Upper lobe of left lung (tissue), 6 donors: ENCODE measurements at places on chromosomes 4 and X.

DNA sequence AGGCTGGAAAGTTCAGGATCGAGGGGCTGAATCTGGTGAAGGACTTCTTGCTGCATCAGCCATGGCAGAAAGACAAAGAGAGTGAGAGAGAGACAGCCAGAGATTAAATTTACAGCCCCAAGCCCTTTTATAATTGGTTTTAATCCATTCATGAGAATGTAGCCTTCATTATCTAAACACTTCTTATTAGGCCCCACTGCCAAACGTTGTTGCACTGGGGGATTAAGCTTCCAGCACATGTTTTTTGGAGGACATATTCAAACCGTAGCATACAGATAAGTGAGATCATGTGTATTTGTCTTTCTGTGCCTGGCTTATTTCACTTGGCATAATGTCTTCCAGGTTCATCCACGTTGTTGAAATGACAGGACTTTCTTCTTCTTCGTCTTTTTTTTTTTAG, 524.7 kb downstream of the SPRY1 start:
- DNase-seq, result no peak
- no peaks in the 10 kb centered on the region for H3K4me1 ChIP-seq
- no peaks in the 10 kb centered on the region for H3K27me3 ChIP-seq
- no peak overlapping the region for H3K27ac ChIP-seq
- no peak overlapping the region for H3K4me3 ChIP-seq

GRCh38 chr4:65021149-65021548, 611.9 kb upstream of the TECRL start:
- H3K27me3 ChIP-seq, result no peaks in the 10 kb centered on the region
- H3K4me3 ChIP-seq, result no peak overlapping the region
- no peak for DNase-seq
- no peaks in the 10 kb centered on the region for H3K36me3 ChIP-seq

GRCh38 chrX:20383477-20383876, 116.8 kb upstream of the RPS6KA3 start:
- H3K4me1 ChIP-seq, result no peaks in the 10 kb centered on the region
- DNase-seq, result no peak
- no peak overlapping the region for H3K4me3 ChIP-seq
- no peaks in the 10 kb centered on the region for H3K27me3 ChIP-seq
- no peak overlapping the region for H3K27ac ChIP-seq

DNA sequence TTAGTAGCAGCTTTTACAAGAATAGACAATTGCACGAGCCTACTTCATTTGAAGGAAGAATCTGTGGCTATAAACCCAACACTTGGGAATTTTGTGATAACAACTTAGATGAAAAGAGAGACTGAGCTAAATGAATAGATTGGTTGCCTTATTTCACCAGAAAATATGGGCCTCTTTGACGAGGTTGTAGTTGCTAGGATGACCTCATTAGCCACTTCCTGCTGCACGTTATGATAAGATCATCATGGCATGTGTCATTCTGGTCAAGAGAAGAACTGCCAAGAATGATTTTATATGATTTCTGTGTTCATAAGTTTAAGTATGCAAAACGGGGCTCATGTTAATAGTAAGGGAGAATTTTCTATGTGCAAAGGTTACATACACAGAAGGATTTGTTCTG, 321.9 kb upstream of the GIMD1 start:
- DNase-seq, result no peak
- H3K27me3 ChIP-seq, result no peaks in the 10 kb centered on the region
- no peak overlapping the region for H3K27ac ChIP-seq
- H3K4me3 ChIP-seq, result no peak overlapping the region
- H3K4me1 ChIP-seq, result no peaks in the 10 kb centered on the region
- H3K36me3 ChIP-seq, result no peaks in the 10 kb centered on the region

DNA sequence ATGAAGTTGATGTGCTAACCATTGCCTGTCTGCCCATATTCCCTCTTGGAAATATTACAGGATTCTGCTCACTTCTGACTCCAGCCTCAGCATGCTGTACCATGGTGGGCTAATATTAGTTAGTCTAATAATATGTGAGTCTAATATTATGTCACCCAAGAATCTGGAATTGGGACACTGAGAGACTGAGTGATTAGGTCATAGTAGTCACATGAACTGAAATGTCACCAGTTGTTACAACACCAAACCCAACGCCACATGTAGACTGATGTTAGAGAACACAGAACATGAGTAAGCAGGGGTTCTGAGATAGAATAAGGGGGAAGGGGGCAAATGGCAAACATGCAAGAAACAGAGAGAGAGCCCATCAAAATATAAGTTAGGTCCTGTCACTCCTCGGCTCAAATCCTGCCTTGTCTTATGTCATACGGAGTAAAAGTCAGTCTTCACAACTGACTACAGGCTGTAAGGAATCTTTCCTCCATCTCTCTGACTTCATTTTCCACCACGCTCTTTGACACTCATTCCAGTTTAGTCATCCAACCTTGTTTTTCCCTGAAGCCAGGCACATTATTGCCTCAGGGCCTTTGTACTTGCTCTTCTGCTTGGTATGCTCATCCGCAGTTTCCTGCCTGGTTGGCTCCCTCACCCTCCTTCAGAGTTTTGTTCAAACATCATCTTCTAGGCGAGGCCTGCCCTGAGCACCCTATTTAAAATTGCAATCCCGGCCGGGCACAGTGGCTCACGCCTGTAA, 9.6 kb upstream of the SLAIN2 start:
- H3K27me3 ChIP-seq, result no peaks in the 10 kb centered on the region
- H3K36me3 ChIP-seq, result no peaks in the 10 kb centered on the region
- H3K4me3 ChIP-seq, result no peak overlapping the region
- no peak overlapping the region for H3K27ac ChIP-seq
- no peaks in the 10 kb centered on the region for H3K4me1 ChIP-seq

GRCh38 chr4:148649652-148650331, 207.6 kb upstream of the NR3C2 start:
- H3K36me3 ChIP-seq, result no peaks in the 10 kb centered on the region
- no peaks in the 10 kb centered on the region for H3K4me1 ChIP-seq
- H3K27ac ChIP-seq, result no peak overlapping the region
- H3K27me3 ChIP-seq, result no peaks in the 10 kb centered on the region
- H3K4me3 ChIP-seq, result no peak overlapping the region

- H3K27me3 ChIP-seq, result no peaks in the 10 kb centered on the region
- no peak for DNase-seq
- H3K4me3 ChIP-seq, result no peak overlapping the region
Measured at GRCh38 chr4:3407171-3407771, 34.5 kb upstream of the HGFAC start.

DNA sequence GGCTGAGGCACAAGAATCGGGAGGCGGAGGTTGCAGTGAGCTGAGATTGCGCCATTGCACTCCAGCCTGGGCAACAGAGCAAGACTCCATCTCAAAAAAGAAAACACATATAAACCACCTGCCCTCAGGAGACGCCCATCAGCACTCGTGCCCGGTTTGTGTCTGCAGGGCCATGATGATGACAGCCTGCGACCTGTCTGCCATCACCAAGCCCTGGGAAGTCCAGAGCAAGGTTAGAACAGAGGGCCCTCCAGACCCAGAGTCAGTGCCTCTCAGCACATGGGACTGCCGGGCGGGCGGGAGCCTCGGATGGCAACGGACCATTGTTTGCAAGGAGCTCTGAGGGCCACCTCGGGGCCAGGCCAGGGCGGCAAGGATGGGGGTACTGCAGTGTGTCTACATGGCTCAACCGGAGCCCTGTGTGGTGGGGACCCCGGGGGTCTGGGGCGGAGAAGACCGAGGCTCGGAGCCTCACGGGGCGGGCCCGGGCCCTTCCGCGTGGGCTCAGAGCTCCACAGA, 9.3 kb downstream of the ATP5ME start:
- H3K4me3 ChIP-seq, result peak overlapping the region; percentile 62
- H3K27ac ChIP-seq, result no peak overlapping the region
- H3K36me3 ChIP-seq, result no peaks in the 10 kb centered on the region
- H3K27me3 ChIP-seq, result no peaks in the 10 kb centered on the region

DNA sequence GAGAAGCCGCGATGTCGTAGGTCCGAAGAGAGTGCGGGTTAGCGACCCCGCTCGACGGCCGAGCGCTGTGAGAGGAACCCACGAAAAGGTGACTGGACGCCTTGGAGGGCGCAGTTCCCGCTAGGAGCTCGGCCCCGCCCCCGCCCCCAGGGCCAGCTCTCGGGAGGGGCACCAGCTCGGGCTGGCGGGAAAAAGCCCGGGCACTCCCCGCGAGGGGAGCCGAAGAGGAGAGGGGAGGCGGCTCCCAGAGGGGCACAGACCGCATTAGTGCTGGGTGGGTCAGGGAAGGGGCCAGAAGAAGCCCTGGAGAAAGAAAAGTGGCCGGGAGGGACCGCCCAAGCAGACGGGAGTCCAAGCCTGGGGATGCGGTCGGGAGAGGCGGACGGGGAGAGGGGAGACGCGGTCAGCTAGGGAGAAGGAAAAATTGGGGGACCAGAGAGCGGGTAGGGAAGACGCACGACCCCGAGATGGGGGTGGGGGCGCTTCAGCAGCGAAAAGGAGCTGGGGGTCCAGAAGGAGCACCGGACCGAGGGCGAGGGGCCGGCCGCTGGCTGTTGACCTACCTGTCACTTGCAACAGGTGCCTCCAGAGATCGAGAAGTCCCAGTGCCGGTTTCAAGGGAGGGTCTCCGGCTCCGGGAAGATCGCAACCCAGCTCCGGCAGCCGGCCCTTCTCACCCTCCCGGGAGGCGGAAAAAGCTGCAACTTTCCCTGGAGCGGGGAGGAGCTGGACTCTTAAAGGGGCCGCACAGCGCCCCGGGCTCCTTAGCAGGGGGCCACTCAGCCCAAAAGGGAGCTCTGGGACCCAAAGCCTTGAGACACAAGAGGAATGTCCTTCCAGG, at the start of gene SYTL4:
TSS of gene SYTL4 (minus strand) at position 681 of the 841 bp plus-strand sequence. CDS start 30,084 bp downstream, outside the sequence.
- H3K27me3 ChIP-seq, result no peaks in the 10 kb centered on the region
- no peaks in the 10 kb centered on the region for H3K36me3 ChIP-seq
- H3K4me3 ChIP-seq, result peak within 1 kb of the TSS; percentile 63
- peak; percentile 25 for DNase-seq
- no peaks in the 10 kb centered on the region for H3K4me1 ChIP-seq
- H3K27ac ChIP-seq, result peak within 1 kb of the TSS; percentile 83

GRCh38 chr4:86921608-86922252, 13.1 kb upstream of the AFF1 start:
- H3K36me3 ChIP-seq, result no peaks in the 10 kb centered on the region
- no peak for DNase-seq
- H3K4me1 ChIP-seq, result peaks cover 15% of the 10 kb centered on the region
- no peak overlapping the region for H3K27ac ChIP-seq
- no peaks in the 10 kb centered on the region for H3K27me3 ChIP-seq

DNA sequence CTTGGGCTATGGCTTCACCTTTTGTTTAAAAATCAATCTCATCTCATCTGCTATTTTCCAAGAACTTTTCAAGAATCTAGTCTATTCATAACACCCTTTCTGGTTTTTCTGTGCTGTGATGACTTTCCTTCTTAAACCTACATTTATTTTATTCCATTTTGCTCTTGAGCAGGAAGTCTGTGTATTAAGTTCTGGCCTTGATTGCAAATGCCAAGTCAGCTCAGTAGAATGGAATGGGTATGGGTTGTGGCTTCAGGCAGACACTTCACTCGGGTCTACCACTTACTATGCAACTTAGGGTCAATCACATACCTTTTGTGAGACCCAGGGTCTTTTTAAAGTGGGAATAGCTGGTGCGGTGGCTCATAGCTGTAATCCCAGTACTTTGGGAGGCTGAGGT, 522.3 kb downstream of the TRIML1 start:
- no peaks in the 10 kb centered on the region for H3K27me3 ChIP-seq
- H3K4me1 ChIP-seq, result no peaks in the 10 kb centered on the region
- H3K27ac ChIP-seq, result no peak overlapping the region
- no peak for DNase-seq
- no peaks in the 10 kb centered on the region for H3K36me3 ChIP-seq

DNA sequence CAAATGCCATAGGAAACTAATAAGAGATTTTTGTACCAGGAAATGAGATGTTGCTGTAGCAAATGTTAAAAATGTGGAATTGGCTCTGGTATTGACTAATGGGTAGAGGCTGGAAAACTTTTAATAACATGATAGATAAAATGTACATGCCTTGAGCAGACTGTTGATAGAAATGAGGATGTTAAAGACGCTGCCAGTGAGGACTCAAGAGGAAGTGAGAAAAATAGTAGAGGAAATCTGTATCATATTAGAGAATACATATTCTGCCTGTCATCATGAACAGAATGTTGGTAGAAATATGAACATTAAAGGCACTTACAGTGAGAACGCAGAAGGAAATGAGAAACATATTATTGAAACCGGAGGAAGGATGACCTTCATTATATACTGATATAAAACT, 577.2 kb upstream of the HTR2C start:
- DNase-seq, result no peak
- no peaks in the 10 kb centered on the region for H3K27me3 ChIP-seq
- H3K4me3 ChIP-seq, result no peak overlapping the region
- no peak overlapping the region for H3K27ac ChIP-seq
- no peaks in the 10 kb centered on the region for H3K36me3 ChIP-seq

DNA sequence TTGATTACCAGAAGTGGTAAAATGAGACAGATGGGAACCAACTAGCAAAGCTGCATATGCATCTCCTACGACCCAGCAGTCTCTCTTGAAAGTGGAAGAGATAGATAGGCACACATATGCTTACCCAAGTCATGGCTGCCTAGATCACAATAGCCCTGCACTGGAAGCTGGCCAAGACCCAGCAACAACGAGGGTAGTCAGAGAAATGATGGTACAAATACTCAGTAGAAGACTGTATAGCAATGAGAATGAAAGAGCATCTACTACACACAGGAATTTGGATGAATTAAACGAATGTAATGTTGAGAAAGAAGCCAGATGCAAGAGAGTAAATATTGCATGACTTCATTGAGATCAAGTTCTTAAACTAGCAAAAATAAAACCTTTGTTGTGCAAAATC, 100.3 kb upstream of the FAT1 start:
- no peaks in the 10 kb centered on the region for H3K27me3 ChIP-seq
- H3K4me3 ChIP-seq, result no peak overlapping the region
- no peak for DNase-seq
- no peak overlapping the region for H3K27ac ChIP-seq
- H3K36me3 ChIP-seq, result no peaks in the 10 kb centered on the region

- H3K4me3 ChIP-seq, result no peak overlapping the region
- H3K27me3 ChIP-seq, result no peaks in the 10 kb centered on the region
- no peak overlapping the region for H3K27ac ChIP-seq
- H3K4me1 ChIP-seq, result no peaks in the 10 kb centered on the region
Measured at GRCh38 chrX:9683350-9683749, 82.3 kb downstream of the GPR143 start.
